Activated T-cell treated with anti-CD3 and anti-CD28 coated beads for 24 hours (primary cell): ENCODE measurements at places on chromosomes 6 and 20.

DNA sequence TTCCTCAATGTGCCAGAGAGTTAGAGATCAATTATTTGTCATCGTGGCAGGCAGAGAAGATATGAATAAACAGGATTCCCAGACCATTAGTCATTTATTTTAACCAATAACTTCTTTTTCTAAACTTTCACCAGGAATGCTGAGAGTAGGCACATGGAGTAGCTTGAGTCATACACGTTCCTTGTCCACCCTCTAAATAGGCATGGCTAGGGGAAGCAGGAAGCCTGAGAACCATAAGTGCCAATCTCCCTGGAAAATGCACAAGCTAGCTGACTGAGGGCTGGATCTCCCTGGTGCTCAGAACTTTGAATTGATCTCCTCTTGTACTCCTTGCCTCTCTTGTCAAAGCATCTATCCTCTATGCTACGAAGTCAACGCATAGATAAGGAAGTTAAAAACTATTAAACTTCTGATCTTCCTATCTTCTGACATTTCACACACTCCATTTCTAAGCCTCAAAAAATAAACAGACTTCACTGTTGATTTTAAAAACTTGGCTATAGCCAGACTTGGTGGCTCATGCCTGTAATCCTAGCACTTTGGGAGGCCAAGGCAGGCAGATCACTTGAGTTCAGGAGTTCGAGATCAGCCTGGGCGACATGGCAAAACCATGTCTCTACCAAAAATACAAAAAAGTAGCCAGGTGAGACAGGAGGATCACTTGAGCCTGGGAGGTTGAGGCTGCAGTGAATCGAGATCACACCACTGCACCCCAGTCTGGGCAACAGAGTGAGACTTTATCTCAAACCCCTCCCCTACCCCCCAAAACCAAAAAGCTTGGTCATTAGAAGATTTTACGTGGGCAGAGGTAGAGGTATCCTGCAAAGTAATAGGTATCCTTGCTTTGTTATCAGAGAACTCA, 11.8 kb downstream of the ADTRP start:
- DNase-seq = no peak

DNA sequence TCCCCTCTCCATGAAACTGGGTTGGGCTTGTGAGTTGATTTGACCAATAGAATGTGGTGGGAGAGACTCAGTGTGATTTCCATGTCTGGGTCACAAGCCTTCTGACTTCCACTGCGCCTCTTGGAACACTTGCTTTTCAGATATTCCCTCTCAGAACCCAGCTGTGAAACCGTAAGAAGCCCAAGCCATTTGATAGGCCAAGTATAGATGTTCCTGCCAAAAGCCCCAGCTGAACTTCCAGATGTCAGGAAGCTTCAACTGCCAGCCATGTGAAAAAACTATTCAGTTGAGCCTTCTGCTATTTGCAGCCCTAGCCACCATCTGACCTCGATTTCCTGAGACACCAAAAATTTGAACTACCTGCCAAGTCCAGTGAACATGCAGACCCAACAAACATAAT, 387.8 kb upstream of the GJE1 start:
- DNase-seq = no peak

GRCh38 chr20:50038574-50038991, 55.8 kb downstream of the SNAI1 start:
- no peak for DNase-seq

DNA sequence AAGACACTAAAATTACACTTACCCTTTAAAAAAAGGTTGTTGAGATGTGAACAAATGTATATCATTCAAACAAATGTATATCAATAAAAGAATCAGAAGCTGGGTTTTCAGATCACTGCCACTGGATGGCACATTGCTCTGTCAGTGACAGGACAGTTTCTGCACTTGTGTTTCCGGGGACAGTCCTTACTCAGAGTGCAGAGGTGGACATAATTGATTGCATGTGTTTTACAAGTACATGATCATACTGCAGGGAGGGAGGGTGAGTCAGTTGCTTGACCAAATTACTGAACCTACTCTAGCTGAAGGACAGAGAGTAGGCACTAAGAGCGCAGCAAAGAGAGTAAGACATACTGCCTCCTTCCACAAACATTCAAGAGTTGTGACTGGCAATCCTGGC, 302.3 kb downstream of the TENT5A start:
- DNase-seq = no peak

DNA sequence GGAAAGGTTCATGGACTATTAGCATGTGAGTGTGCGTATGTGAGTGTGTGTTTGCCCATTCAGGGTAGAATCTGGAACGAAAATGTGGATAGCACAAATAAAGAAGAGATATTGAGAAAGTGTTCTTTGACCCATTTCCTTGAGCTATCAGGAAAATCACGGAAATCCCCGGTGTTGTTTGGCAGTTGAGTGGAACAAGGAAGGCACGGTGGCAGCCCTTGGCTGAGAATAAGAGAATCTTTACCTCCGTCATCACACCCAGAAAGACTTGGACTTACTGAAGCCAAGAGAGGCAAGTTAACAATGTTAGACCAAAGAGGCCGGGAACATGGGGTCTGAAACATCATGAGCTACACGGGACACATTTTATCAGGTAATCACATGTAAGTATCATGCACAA, 588.9 kb upstream of the BTBD3 start:
- DNase-seq = no peak

- no peak for DNase-seq
These were observed 129.5 kb downstream of the LRRC1 start for GRCh38 chr6:53924277-53924676.

GRCh38 chr6:122673343-122673961, 63.2 kb downstream of the PKIB start:
- no peak for DNase-seq

DNA sequence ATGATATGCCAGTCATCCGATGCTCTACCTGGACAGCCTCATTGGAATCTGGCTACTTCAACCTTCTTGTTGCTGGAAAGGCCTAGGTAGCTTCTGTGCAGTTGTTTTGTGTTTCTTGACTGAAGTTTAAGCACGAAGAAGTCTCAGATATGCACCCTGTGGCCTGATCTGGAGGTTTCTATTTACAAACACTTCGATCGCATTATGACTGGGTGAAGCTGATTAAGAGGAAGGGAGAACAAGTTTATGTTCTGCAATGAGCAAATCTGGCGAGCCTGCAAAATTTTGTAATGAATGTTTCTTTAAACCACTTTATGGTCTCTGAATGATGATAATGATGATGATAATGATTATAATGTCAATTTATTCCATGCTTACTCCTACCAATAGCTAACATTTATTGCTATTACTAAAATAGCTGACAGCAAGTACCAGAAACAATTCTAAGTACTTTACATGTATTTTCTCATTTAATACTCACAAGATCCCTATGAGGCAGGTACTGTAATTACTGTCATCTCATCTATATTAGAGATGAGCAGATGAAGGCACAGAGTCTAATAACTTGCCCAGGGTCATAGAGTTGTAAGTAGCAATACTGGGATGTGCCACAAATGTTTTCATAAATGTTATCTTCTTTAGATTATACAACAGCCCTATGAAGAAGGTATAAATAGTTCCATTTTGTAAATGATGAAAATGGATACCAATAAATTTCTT, 126.1 kb upstream of the UST start:
- no peak for DNase-seq

- no peak for DNase-seq
These were observed 516.6 kb upstream of the JARID2 start for GRCh38 chr6:14729129-14729871.

GRCh38 chr20:19631410-19631809, 126.6 kb upstream of the RIN2 start:
- DNase-seq = no peak

DNA sequence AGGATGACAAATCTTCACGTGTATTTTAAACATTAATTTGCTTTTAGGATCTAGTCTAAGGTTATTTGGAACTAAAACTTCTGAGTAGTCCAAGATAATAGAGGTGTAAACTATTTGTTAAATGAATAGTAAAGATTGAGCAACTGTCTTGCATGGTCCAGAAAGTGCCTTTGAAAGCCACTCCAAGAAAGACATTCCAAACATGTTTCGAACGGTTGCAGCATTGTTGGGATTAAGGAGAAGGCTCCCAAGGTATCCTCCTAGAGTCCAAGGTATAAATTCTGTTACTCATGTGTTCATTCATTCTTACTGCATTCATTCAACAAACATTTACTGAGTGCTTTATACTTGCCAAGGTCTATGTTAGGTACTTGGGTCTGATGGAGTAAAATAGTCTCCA, 28.8 kb upstream of the MYLK2 start:
- no peak for DNase-seq

DNA sequence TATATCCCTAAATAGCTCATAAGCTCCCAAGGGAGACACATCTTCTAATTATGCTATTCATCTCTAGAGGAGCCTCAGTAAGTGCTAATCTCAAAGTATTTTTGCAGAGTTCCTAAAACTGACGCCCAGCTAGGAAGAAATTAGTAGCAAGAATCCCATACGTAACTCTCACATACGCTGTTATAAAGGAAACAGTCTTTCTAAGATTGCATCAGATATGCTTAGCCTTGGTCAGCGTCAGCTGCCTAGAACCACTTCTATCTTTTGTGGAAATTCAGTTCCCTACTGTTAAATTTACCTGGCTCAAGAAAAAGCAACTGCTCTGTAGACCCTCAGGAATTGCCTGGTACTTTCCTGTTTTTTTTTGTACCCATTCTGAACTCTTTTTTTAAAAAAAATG, 13.6 kb downstream of the RIPOR2 start:
- no peak for DNase-seq

GRCh38 chr6:32194825-32195651, 2.6 kb upstream of the GPSM3 start:
- no peak for DNase-seq
